ENCODE measurements at places on chromosomes 2 and 18. TPM values are rescaled to one million over a fixed set of nuclear protein-coding genes. Genes with fewer than 3 reads are reported as not detected.

GRCh38 chr2:42914860-42915259 is 122.5 kb upstream of the HAAO start:
- DNase-seq: no peak

GRCh38 chr2:215969131-215969841 is 44.1 kb downstream of the MREG start:
- DNase-seq: no peak

Gene UGT1A3
- not detected for total RNA-seq

- DNase-seq: no peak
Measured at GRCh38 chr2:118085173-118086023, 2.9 kb upstream of the INSIG2 start.

- no peak for DNase-seq
Measured at GRCh38 chr18:48547531-48547981, 8.7 kb downstream of the CTIF start.

Gene FIGN
- total RNA-seq: 12.9 TPM

DNA sequence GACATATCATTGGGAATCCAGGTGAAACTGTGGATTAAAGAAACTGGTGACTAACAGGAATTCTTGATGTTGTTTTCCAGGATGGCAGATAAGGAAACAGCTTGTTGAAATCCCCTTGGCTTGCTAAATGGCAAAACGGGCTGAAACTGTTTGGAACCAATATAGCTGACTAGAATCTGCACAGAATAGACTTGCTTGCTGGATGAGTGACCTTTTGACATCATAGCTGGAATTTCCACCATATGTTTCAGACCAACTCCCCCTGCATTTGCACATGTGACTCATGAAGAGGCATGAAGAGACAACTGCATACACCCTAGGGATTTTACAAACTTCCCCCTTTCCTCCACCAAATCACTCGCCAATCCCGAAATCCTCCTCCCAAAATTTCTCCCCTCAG is 87.7 kb upstream of the LYPD1 start:
- DNase-seq: no peak

Gene LIMS2
- 5.9 TPM for total RNA-seq

Gene TM4SF20
- total RNA-seq: not detected

- DNase-seq: no peak
Measured at GRCh38 chr2:215745331-215745730, 268.0 kb downstream of the MREG start.

Gene AP1S3
- total RNA-seq: 11.0 TPM

GRCh38 chr2:74895001-74895400 is 61.1 kb downstream of the HK2 start:
- DNase-seq: no peak

Gene M1AP
- total RNA-seq: 7.6 TPM

- no peak for DNase-seq
Measured at GRCh38 chr2:28565720-28566295, 69.9 kb downstream of the PLB1 start.

DNA sequence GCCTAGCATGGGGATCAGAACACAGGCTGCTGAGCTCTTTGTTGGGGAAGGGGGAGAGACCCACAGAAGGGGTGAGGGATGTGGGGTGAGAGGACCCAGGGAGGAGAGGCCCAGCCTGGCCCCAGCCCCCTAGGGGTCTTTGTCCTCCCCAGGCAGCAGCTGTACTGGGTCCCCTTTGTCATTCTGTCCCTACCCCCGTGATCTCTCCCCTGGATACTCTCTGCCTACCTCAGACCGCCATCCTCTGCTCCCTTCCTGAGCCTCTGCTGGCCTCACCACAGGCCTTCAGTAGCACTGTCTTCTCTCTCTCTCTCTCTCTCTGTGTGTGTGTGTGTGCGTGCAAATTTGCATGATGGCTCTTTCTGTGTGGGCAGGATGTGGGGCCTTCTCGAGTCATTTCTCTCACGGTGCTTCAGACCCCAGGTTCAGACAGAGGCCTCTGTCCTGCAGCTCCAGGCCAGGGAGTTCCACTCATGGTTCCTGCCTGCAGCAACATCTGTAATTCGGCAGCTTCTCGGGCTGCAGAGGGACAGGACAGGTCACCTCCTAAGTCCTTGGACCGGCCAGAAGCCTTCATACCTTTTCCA is 1.4 kb downstream of the PSD4 start:
- no peak for DNase-seq

DNA sequence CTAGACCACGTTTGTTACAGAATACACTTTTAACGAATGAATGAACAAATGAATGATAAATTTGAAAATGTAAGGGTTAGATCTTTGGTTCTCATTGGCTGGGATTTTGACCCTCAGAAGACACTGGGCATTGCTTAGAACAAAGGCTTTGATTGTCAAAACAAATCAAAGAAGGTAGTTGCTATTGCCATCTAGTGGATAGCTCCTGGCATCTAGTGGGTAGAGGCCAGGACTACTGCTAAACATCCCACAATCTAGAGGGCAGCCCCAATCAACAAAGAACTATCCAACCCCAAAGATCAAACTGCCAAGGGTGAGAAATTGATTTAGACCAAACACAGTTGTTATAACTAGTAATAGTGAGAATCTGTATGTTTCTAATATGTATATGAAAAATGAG is 552.3 kb downstream of the KCNJ3 start:
- no peak for DNase-seq

GRCh38 chr2:38260469-38260868 is 116.6 kb downstream of the ATL2 start:
- no peak for DNase-seq

- no peak for DNase-seq
Measured at GRCh38 chr18:76395609-76396008, 99.4 kb downstream of the ZNF516 start.

DNA sequence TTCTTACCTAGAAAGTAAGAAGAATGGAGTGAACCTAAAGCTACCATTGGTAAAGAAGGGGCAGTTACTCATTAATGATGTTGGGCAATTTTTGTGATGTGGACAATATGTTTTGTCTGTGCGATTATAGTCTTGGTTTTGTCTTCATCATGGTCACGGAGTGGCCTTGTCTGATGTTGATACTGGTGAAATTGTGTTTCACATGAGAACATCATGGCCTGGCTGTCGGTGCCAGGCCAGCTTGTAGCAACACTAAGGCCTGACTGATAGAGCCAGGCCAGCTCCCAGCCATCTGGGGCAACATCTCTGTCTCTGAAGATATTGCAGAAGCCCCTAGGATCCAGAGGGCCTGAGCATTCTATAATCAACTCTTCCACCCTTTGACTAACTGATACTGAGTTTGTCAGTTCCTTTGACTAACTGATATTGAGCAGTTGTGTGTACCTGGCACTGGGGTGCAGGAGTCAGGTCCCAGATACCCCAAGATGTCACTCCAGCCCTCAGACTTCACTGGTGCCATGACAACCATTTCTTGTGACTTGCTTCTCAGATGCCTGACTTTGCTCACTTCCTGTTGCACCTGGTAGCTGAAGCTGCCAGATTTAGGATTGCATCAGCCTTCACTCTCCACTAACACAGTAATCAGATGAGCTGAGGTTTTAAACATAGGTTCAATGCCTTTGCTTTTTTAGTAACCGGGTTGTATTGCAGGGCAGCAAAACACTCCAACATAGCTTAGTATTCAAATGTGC is 62.5 kb downstream of the RPIA start:
- no peak for DNase-seq

DNA sequence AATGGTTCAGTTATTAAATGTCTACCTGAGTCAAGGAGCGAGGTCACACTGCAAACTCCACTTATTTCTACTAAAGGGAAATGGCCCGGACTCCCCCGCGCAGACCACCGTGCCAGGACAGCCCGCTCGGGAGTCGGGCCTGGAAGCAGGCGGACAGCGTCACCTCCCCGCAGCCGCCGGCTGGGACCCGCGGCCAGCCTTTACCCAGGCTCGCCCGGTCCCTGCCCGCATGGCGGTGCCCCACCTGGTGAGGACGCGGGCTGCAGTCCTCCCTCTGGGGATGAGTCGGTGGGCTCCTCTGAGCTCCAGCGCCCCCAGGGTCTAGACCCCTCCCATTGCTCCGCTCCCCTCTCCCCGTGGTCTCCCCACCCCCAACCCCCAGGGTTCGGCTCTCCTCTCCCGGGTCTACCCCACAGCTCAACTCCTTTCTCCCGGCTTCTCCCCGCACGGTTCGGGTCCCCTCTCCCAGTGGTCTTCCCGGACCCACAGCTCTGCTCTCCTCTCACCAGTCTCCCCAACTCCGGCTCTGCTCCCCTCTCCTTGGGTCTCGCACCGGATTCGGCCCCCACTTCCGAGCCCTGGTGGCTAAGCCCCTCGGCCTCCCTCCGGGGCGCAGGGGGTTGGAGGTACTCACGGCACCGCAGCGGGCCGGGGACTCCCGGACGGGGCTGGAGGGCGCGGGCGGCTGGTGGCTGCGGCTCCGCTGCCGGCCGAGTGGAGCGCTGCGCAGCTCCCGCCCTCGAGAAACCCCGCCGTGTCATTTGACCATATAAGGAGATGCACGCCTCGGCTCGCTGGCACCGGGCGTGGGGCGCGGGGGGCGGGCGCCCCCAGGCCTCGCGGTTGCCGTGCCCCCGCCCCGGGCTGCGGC is at the start of gene FHL2:
FHL2 (minus strand) TSS at position 716 of the 871 bp plus-strand sequence. CDS start 12,535 bp downstream, outside the sequence.
- DNase-seq: peak; percentile 84

Gene LYPD6B
- 2.0 TPM for total RNA-seq

Gene GPR39
- 0.50 TPM for total RNA-seq

GRCh38 chr2:24819442-24820174 is 26.4 kb downstream of the CENPO start:
- no peak for DNase-seq

Data from H9 (cell line).